Cerebellar nuclear complex (tissue), 1 donor: ENCODE measurements at places on chromosomes 13 and 19.

- no peak for DNase-seq
Measured at GRCh38 chr13:19345158-19345557, 163.5 kb upstream of the TUBA3C start.

GRCh38 chr13:32642316-32642715 lies 56.1 kb downstream of the PDS5B start:
- DNase-seq, result no peak

- no peak for DNase-seq
Measured at GRCh38 chr13:83048419-83048818, 833.9 kb downstream of the SLITRK1 start.

GRCh38 chr19:2619076-2619475 lies 83.4 kb downstream of the GNG7 start:
- no peak for DNase-seq

- peak; percentile 9 for DNase-seq
Measured at GRCh38 chr13:48738311-48738710, 84.6 kb downstream of the CYSLTR2 start.

GRCh38 chr19:18418483-18419194 lies 559 bp upstream of the SSBP4 start:
- DNase-seq, result no peak

- no peak for DNase-seq
Measured at GRCh38 chr13:102608974-102609373, 12.2 kb downstream of the TPP2 start.

DNA sequence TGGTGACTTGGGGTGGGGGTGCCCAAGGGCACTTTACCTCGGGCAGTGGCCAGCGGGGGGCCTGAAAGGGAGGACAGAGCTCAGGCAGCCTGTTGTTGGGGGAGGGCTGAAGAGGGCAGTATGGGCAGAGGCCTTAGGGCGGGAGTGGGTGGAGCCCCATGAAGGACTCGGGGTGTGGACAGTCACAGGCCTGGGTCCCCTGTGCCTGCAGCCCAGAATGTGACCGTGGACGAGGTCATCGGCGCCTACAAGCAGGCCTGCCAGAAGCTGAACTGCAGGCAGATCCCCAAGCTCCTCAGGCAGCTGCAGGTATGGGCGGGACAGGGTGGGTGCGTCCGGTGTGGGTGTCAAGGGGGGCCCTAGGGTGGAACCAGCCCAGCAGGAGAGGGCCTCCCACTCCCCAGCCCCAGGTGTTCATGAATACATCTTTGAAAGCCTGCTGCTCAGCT lies 22.5 kb downstream of the NKPD1 start:
- DNase-seq, result no peak

DNA sequence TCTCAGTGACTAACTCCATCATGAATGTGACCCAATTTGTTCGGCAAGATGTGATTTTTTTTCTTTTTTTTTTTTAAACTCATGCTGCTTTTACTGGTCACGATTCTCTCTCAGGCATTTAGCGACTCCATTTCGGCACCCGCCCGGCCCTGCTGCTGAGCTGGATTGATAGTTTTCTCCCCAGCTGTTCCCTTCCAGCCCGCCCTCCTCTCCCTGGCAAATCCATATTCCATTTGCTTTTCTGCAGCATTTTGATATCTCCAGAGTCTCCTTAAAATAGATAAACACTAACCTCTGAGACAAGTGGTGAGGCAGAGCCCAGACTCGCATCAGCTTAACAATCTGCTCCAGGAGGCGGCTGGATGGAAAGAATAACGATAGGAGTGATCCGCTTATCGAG lies 55.5 kb upstream of the KATNAL1 start:
- DNase-seq, result no peak

DNA sequence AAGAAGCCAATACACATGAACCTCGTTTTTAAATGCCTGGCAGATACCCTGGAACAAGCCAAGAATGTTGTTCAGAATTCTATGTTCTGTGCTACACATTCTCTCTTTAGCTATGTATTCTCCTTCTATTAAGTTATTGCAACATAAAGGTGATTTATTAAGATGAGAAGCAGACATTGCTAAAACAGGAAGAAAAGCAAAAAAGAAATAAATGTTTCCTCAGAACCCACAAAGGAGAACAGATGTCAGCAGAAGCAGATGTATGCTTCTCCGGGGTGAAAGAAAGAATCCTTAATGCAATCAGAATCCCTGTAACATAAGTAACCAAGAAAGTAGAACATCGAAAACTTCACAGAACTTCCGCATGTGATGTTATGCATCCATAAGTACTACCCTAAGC lies 302.9 kb downstream of the DCT start:
- DNase-seq, result no peak

GRCh38 chr13:44243198-44243857 lies 130.3 kb upstream of the SERP2 start:
- no peak for DNase-seq

DNA sequence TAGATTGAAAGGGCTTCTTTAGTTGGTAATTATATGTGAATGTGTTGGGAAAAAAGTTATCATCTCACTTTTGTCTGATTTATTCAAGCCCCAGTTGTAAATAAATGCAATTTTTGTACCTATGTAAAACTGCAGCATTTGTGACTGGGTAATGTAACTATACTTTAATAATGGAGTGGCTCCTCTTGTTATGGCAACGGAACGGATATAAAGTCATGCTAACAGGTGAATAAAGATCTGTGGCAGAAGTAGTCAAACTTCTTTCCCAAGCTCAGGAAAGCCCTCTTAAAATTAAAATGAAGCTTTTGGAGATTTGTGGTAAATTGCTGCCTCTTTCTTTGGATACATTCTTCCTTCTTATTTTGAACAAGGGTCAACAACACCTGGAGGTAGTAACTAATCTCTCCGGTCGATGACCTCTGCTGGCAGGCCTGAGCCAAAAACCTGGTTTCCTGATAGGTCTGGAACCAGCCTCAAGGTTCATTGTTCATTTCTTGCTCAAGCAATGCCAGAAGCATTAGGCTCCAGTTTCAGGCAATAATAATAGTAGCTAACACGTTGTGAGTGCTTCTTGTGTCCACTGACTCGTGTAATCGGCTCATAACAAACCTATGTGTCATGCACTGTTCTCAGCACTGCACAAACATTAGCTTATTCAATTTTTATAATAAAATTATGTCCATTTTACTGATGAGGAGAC lies 313.4 kb upstream of the DACH1 start:
- DNase-seq, result no peak

- no peak for DNase-seq
Measured at GRCh38 chr13:109802936-109803335, 16.6 kb upstream of the IRS2 start.

DNA sequence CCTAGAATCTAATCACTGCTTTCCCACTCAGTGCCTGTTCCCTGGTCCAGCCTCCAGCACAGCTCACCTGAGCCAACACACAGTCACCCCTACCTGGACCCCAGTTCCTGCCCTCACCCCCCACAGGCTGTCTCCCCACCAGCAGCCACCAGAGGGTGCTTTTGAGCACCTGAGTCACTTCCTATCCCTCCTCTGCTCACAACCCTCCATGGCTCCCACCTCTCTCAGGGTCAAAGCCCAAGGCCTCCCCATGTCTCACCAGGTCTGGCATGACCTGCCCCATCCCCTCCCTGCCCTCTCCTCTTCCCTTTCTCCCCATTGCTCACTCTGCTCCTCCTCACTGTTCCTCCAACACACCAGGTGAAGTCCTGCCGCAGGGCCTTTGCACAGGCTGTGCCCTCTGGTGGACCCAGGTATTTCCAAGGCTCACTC lies 7.1 kb upstream of the DPP9 start:
- no peak for DNase-seq

DNA sequence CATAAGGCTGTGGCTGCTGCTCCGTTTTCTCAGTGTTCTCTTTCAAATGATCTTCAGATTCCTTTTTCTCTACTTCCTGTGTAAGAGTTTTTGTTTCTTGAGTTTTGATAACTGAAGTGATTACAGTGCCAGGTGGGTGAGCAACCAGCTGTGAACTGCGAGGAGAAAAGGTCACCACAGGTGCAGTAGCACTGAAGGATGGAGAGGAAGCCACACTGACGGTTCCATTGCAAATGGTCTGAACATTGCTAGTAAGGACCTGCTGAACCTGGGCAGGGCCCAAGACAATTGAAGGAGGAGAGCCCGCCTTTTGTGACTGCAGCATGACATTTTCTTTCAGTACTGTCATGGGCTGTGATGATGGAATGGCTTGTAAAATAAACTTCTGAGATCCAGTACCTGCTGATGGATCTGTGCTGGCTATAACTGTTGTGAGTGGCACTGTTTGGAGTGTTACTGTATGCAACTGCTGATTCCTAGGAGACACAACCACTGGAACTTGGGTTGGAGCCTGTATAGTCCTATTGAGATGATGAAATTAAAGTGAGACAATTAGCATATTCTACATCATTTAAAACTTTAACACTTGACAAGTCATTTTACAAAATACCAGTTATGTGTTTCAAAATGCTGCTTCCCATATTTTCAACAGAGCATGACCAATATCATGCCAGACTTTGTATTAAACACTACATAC lies 85.5 kb downstream of the ELF1 start:
- DNase-seq, result no peak

DNA sequence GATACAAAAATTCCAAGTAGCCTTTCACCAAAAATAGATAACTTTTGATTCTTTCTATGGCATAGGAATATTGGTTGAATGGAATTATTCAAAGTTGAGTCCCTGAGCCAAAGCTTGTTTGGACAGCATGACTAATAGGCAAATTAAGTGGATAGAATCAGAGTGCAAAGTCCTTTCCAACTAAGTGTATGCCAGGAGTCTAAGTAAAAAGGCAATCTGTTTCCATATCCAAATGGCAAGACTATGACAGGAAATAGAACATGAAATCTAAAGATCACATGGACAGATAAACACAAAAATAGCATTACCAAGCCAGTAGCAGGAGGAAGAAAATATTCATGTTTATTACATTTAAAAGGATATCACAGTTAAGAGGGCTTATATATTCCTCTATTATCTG lies 804.6 kb downstream of the SLITRK6 start:
- no peak for DNase-seq

DNA sequence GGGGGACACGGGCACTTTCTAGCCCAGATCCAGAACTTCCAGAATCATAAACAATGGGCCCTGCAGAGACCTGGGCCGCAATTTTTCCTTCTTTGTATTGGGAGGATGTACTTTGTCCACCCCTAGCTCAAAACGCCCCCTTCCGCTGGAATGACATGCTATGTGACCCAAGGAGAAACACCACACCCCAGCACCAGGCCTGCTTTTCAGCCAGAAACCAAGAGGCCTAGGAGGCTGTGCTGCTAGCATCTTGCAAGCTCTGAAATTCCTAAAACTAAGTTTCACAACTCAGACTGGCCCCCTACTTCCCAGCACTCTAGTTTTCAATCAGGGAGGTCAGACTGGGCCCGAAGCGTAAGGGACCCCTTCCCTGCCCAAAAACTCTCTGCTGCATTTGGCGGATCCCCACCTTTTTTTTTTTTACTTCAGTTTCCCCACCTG lies 538 bp downstream of the LSM4 start:
- DNase-seq, result no peak

DNA sequence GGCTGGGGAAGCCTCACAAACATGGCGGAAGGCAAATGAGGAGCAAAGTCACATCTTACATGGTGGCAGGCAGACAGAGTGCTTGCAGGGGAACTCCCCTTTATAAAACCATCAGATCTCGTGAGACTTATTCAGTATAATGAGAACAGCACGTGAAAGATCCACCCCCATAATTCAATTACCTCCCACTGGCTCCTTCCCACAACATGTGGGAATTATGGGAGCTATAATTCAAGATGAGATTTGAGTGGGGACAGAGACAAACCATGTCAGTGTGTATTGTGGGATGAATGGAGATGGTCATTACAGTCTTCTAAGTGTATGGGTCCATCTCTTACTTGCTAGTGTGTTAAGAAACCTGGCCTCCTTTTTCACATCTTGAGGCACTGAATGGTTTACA lies 4.4 kb downstream of the BCKDHA start:
- no peak for DNase-seq

DNA sequence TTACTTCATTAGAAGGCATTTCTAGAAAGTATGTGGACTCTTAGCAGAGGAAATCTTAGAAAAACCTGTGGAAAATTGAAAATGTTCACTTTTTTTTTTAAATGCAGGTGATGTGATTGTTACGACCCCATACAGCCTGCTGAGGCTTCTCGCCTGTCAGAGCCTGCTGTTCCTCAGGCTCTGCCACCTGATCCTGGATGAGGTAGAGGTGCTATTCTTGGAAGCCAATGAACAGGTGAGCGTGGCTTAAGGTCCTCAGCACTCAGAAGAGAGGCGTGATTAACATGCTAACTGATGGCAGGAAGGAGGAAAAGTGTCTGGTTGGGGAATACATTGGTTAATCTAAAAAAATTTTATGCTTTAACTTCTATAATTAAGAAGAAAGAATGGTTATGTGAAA lies 71.4 kb downstream of the SLC7A9 start:
- no peak for DNase-seq

GRCh38 chr19:14673088-14673487 lies 1.6 kb downstream of the ADGRE3 start:
- no peak for DNase-seq

- DNase-seq, result peak; percentile 23
Measured at GRCh38 chr13:77565635-77566034, 30.1 kb downstream of the SCEL start.

DNA sequence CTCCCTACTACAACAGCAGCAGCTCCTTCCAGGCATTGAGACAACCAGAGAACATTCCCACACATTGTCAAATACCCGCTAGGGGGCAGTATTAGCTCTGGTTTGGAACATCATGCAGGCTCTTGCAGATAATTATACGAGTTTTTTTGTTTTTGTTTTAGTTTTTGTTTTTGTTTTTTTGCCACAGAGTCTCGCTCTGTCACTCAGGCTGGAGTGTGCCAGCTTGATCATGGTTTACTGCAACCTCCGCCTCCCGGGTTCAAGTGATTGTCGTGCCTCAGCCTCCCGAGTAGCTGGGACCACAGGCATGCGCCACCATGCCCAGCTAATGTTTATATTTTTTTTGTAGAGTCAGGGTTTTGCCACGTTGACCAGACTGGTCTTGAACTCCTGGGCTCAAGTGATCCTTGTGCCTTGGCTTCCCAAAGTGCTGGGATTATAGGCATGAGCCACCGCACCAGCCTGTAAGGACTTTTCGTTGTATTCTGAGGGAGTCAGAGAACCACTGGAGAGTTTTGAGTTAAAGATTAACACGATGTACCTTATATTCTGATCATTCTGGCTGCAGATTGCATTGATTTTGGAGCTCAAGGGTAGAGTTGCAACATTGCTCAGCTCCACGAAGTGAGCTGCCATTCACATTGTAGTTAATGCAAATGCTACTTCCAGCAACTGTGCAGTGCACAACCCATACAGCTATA lies 41.7 kb upstream of the CEACAM20 start:
- DNase-seq, result no peak

- DNase-seq, result no peak
Measured at GRCh38 chr19:38055010-38055409, 148.0 kb downstream of the SIPA1L3 start.

DNA sequence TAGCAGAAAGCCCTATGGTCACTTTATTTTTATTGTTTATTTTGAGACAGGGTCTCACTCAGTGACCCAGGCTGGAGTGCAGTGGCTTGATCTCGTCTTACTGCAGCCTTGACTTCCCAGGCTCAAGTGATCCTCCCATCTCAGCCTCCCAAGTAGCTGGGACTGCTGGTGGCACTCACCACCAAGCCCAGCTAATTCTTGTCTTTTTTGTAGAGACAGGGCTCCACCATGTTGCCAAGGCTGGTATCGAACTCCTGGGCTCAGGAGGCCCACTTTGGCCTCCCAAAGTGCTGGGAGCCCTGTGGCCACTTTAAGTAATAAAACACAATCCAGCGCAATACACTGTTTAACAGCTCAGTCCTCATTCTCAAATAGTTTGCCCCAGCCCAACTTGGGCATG lies 69.3 kb downstream of the NUFIP1 start:
- no peak for DNase-seq
